ENCODE measurements at places on chromosomes 6 and 20.

DNA sequence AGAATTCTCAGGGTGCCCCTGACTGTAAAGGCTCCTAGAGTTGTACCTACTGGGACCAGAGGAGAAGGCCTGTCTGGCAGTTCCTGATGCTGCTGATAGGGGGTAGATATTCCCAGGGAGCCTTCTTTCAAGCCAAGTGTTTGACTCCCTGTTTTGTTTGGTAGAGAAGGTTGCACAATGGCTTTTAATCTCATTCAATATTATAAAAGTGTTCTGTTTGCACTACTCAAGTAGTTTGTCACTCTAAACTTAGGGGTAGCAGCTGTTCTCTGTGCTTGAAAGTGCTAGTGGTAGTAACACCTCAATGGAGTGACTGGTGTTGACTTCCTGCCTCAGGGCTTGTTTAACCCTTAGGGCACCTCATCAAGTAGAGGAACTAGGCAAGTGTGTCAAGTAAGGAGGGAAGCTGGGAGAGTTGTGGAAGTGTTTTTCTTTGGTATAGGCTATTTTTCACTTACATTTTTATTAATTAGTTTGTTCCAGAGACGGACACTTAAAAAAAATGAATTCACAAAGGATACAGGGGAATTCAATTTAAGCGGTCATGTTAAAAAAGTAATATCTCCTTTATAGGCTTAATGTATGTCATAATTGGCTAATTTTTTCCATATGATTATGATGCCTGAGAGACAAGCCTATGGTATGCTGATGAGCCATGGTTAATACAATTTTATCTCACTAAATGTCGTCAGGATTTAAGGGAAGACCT lies 38.1 kb downstream of the BICRAL start:
- DNase-seq: no peak

GRCh38 chr20:63895202-63895951 lies 451 bp downstream of the DNAJC5 start:
- no peak for DNase-seq

- no peak for DNase-seq
Observed at GRCh38 chr6:3460253-3460652, 3.4 kb upstream of the SLC22A23 start.

DNA sequence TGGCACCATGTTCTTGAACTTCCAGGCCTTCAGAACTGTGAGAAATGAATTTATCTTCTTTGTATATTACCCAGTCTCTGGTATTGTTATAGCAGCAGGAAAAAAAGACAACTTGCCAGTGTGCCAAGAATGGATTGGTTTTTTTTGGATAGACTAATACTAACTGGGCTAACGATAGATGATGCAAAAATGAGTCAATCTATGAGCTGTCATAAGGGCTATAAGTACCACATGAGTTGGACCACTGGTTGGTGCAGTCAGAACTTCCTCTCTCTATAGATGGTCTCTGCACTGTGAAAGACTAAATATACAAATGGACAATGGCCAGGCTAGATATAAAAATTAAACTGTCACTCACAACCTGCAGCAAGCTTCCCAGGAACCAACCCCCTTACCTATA lies 87.6 kb upstream of the COL21A1 start:
- DNase-seq: no peak

- DNase-seq: no peak
Observed at GRCh38 chr20:57746201-57746600, 36.4 kb upstream of the PMEPA1 start.

DNA sequence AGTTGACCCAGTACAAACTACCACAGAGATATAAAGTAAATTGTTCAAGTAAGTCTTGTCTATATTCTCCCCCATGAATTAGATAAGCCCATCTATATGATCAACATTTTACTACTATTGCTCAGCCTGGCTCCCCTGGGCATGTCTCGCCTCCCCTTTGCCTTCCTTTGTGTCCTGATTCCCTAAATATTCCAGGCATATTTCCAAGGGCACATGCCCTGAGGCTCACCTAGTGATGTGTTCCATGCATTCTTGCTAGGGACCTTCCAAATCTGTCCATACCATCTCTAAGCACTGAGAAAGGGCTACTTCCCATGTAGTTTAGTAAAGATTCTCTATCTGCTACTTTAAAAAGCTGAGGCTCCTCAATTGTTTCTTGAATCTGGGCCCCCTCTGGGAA lies 309.5 kb upstream of the PRND start:
- no peak for DNase-seq

DNA sequence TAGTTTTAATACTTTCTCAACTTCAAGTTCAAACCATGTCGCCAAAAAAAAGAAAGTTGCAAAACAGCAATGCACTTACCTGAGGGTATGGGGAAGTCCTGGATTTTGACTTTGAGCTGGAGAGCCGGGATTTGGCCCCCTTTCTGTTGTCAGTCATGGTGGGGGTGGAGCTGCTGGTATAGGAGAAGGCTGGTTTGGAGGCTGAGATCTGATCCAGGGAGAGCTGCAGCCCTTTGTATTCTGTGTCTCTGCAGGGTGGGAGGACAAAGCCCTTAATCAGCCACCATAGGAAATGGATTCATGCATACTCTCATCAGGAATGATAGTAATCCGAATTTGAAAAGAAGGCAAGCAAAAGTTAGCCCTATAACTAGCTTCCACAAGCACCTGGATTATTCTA lies 44.0 kb downstream of the SIM1 start:
- no peak for DNase-seq

DNA sequence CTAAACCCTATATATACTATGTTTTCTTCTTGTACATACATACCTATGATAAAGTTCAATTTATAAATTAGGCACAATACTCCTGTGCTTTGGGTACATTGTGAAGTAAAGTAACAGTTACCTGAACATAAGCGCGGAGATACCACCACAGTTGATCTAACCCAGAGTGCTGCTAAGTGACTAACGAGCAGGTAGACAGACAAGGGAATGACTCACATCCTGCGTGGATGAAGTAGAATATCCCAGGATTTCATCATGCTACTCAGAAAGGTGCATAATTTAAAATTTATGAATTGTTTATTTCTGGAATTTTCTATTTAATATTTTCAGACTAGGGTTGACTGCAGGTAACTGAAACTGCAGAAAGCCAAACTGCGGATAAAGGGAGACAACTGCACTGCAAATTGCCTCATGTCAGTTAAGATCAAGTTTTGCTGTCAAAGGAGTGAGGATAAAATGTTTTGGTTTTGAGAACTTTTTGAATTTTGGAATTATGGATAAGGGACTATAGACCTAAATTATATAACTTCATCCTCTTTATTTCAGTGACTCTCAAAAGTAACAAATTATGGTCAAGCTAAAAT lies 14.4 kb downstream of the MKKS start:
- DNase-seq: no peak

GRCh38 chr6:133428295-133428694 lies 187.1 kb downstream of the EYA4 start:
- no peak for DNase-seq

GRCh38 chr20:48336597-48336996 lies 491.2 kb downstream of the PREX1 start:
- DNase-seq: no peak

DNA sequence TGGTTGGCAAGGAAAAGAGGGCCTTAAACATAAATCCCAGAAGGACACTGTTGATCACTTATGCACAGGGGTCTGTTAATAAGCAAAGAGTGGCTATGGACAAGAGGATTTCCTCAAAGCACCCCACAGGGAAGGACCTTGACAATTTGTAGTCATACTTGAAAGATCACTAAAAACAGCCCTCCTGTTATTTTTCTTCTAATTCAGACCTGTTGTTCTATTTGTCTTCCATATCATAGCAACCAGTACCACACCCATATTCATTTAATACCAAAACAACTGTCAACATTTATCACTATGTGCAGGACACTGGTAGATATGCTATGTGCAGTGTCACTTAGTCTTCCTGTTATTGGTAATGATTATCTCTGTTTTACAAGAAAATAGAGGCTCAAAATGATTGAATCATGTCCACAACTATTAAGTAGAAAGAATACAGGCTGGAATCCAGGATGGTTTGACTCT lies 3.2 kb upstream of the DYNLRB1 start:
- no peak for DNase-seq

Measured in T-helper 17 cell (primary cell).